Spleen (tissue), 13 donors: ENCODE measurements at places on chromosomes 5 and 9.

DNA sequence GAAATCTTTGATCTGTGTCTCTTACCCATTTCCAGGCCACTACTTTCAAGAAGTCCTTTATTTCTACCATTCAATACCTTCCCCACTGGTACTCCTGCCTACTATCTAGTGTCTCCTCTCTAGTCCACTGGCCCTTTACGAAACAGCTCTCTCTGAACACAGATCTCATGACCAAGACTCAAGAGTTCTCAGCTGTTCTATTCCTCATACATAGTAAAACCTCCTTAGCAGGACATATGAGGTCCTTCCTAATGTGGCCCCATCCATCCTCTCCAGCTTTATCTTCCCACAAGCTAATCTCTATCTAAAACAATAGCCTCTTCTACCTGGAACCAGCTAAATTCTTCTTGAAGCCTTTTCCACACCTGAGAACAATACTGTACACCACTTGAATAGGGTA, 2.6 kb downstream of the TEX10 start:
- no peak for DNase-seq

DNA sequence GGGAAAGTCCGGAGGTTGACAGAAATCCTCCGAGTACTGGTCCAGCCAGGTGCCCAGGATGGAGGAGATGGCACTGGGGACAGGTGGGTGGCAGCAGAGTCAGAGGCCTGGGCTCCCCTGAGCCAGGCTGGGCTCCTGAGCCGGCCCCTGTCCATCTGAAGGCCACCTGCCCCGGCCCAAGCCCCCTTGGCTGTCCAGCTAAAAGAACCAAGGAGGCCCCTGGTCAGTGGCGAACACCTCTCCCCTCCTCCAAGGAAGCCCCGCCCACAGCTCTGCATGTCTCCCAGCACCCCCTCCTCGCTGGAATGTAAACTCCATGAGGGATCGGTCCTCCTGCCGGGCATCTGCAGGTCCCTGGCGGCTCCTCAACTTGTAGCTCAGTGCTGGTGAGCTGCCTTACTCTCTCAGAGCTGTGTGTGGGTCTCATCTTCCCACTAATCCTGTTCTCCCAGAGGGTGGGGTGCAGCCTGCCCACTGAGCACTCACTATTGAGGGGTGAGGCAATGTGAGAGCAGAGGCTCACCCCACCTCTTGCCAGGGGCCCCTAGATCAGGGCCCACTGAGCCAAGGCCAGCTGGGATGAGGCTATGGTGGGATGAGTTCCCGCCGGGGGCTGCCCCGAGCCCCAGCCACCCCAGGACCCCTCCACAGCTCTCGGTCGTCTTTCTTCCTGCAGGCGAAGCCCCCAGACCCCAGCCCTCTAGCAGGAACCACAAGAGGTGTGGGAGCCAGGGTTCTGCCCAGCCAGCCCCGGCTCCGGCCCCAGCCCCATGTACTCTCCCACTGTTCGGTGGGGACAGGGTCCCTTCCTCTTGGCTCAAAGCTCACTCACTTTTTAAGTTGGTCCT, 12.0 kb downstream of the RALGDS start:
- DNase-seq, result peak; percentile 67

DNA sequence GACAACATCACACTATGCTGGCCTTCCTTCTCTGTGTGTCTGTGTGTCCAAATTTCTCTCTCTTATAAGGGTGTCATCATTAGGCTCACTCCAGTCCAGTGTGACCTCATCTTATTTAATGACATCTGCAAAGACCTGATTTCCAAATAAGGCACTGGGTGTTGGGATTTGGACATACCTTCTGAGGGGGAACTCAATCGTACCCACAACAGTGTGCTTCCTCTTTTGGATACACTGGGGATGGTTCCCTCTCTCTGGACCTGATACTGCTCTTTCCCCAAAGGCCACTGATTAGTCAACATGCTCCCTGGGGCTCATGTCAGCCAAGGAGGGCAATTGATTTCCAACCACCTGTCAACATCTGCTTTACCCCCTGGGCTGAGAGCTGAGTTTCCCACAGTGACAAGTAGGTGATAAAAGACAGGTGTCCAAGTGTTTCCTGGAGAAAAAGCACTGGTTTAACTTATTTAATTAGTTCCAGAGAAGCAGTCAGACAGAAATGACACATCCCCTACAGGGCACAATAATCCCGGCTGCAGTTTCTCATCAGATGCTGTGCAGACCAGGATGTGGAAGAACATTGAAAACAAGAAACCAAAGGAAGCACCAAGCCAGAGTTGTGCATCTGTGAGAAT, 17.8 kb upstream of the CEP72 start:
- no peak for DNase-seq

DNA sequence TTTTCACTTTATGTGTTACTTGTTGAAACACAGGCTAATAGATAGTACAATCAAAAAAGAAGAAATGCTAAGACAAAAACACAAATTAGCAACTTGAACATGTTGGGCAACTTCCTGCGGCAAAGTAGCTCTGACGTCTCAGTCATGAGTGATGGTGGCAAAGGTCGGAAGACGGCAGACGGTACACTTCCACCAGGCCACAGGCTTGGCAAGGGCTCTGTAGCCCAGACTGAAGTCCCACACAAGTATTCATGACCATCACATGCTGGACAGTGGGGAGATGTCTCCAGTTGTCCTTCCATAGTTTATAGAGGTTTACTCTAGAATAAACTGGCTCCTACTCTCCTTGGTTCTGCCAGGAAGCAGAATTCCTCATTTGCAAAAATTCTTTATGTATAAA, 831.3 kb downstream of the MTRR start:
- no peak for DNase-seq

DNA sequence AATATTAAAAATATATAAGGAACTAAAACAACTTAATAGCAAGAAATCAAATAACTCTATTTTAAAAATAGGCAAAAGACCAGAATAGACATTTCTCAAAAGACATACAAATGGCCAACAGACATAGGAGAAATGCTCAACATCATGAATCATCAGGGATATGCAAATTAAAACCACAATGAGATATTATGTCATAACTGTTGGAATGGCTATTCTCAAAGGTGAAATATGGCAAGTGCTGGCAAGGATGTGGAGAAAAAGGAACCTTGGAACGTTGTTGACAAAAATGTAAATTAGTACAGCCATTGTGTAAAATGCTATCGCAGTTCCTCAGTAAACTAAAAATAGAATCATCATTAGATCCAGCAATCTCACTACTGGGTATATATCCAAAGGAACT, 468.5 kb downstream of the NFIB start:
- DNase-seq, result no peak

GRCh38 chr5:10635257-10635866, 71.5 kb downstream of the ANKRD33B start:
- DNase-seq, result no peak

DNA sequence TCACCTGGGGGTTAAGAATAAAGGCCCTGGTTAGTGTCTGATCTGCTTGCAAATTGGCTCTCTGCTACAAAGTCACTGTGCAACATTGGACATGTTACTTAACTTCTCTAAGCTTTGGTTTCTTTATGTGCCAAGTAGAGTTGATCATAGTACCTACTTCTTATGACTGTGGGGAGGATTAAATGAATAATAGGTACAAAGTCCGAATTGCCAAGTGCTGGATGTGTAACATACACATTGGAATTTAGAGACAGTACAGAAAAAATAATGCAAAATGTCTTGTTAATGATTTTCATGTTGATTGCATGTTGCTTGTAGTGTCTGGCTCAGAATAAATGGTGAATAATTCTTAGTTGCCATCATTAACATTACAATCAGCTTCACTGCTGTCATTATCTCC, 2.2 kb downstream of the DOCK8 start:
- no peak for DNase-seq

DNA sequence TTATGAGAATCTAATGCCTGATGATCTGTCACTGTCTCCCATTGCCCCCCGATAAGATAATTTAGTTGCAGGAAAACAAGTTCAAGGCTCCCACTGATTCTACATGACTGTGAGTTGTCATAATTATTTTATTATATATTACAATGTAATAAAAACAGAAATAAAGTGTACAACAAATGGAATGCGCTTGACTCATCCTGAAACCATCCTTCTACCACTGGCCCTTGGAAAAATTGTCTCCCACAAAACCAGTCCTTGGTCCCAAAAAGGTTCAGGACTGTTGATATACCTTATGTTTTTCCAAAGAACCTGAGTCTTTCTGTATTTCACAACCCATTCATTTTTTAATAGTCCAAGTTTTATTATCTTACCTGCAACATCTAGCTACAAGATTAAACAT, 403.5 kb downstream of the TAF11L14 start:
- no peak for DNase-seq

- DNase-seq, result no peak
Observed at GRCh38 chr9:90343366-90343765, 299.3 kb downstream of the DIRAS2 start.

- no peak for DNase-seq
Observed at GRCh38 chr5:158200619-158201018, 341.7 kb upstream of the CLINT1 start.

- no peak for DNase-seq
Observed at GRCh38 chr5:99331061-99331460, 402.3 kb upstream of the CHD1 start.

- DNase-seq, result no peak
Observed at GRCh38 chr9:78028926-78029325, 2.7 kb downstream of the GNAQ start.

DNA sequence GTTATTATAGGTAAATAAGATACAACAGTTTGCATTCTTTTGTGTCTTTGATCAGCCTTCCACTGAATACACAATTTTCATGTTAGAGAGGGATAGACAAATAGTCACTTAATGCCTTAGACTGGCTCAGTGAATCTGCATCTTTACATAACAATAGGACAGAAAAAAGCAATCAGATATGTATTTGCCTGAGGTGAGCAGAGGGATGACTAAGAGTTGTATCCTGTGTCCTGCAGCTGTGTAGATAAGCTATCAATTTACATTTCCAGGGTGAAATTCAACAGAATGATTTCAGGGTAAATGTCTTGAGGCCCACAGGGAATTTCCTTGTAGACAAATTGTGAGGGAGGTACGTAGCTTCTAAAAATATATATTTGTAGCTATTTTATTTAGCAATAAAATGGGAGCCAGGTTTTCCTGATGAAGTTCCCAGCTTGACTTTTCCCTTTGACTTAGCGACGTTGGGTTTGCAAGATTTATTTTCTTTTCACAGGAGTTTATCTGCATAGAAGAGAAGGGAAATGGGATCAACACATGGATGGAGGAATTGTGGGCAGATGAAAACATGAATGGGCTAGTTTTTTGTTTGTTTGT, 586.1 kb upstream of the CDH6 start:
- DNase-seq, result no peak

DNA sequence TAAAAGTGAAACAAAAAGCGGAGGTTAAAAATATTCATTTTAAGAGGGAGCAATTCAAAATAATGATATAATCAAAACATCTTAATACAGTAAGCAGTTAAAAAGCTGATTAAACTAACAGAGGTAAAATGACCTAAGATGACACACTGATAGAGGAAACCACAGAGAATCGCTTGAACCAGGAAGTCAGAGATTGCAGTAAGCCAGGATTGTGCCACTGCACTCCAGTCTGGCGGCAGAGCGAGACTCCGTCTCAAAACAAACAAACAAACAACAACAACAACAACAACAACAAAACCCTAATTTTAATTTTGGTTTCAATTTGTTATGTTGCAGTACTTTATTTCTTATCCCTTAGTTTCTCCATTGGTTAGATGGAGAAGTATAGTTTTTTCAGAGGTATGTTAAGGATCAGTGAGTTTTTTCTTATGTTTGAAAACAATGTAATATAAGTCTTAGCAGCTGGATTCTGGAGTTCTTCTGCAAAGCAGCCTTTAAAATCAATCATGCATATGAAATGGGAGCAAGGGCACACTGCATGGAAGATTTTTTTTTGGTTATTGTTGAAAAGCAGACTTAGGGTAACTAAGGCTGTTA, 58.5 kb downstream of the MLANA start:
- DNase-seq, result no peak

- DNase-seq, result no peak
Observed at GRCh38 chr9:117028103-117028858, 341.2 kb downstream of the TRIM32 start.

DNA sequence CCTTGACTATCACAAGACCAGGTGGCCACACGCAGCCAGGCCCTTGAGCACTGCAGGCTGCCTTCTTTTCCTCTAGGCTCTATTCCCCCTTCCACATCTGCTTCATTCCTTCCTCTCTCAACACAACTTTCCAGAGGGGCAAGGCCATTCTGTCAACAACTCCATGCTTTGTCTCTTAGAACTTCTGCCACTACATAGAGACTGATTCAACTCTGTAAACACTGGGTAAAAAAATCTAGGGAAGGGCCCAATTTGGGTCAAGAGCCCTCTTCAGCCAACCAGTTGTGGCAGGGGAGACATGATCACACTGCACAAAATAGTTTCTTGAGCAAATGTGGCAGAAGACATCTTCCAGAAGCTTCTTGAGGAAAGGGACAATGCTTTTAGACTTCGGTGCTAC, 55.6 kb downstream of the ATPSCKMT start:
- DNase-seq, result no peak

DNA sequence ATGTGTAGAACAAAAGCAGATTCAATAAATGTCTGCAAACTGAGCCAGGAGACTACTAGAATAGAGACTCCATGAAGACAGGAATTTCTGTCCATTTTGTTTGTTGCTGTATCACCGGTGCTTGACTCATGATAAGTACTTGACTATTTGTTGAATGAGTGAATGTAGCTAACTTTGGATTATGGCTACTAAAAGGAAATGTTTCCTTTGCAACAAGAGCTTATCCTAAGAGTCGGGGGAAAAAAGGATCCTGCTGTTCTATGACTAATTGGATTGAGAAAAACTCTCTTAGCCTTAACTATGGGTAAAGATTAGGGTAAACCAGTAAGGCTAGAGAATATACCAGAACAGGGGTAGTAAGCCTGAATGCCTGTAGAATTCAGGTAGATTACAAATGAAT, 3.5 kb downstream of the PAIP1 start:
- DNase-seq, result no peak

- peak; percentile 27 for DNase-seq
Observed at GRCh38 chr9:123425836-123426365, 69.9 kb downstream of the CRB2 start.

GRCh38 chr5:143116814-143117213, 286.7 kb downstream of the NR3C1 start:
- DNase-seq, result no peak

- peak; percentile 23 for DNase-seq
Observed at GRCh38 chr9:123424131-123424530, 68.1 kb downstream of the CRB2 start.

GRCh38 chr9:120997502-120997901, 52.6 kb downstream of the C5 start:
- no peak for DNase-seq

DNA sequence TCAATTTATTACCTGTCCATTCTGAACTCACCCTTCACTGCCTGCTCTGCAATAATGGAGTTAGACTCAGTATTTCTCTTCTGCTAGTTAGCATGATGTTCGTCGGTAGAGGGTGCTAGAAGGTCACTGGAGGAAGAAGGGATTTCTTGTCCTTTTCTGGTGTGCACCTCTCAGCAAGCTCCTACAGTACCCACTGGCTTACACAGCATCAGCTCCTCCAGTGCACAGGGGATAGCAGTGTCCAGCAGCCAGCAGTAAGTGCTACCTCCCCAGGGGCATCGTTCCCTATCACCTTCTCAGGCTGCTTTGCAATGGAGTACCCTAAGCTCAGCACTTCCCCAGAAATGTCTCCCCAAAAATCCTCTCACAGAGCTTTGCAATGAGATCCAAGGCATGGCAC, 45.9 kb upstream of the APC start:
- DNase-seq, result no peak
